Activated CD8-positive, alpha-beta memory T cell treated with anti-CD3 and anti-CD28 coated beads, Interleukin-2, amount 10 ng/mL, durations not matched to agents 7 days and 5 days (primary cell): ENCODE measurements at places on chromosomes 16 and 17. TPM values are rescaled to one million over a fixed set of nuclear protein-coding genes. Genes with fewer than 3 reads are reported as not detected.

GRCh38 chr16:10339777-10340732 is 45.8 kb upstream of the ATF7IP2 start:
- no peak for DNase-seq
- H3K27me3 ChIP-seq, result no peaks in the 10 kb centered on the region
- H3K4me3 ChIP-seq, result no peak overlapping the region
- no peaks in the 10 kb centered on the region for H3K4me1 ChIP-seq

DNA sequence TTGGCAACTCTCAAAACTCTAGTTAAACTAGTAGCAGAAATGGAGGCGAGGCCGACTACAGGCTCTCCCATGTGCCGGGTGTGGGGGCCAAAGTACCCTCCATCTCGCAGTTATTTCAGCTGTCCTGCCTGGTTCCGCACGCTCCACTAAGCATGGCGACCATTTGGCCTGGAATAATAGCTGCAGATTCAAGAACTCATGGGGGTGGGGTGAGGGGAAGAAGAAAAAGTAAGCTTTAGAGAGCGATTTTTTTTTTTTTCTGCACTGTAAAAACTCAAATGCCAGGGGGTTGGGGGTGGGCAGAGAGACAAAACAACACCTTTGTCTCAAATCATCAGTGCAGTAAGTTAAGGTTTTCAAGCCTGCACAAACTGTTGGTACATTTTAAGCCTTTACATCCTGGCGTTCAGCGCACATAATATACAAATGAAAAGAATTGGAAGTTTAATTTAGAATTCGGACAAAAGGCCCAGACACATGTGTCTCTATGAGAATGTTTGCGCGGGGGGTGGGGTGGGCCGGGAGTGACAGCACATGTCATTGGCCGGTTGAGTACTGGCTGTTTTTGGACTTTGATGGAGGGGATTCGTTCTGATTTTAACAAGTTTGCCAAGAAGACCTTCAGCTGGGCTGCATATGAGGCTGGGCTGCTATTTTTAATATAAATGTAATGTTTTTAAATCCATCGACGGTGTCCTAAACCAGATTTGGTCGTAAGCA is 694.7 kb upstream of the SALL1 start:
- no peaks in the 10 kb centered on the region for H3K27me3 ChIP-seq
- no peak overlapping the region for H3K4me3 ChIP-seq
- H3K4me1 ChIP-seq, result no peaks in the 10 kb centered on the region
- no peak for DNase-seq
- H3K27ac ChIP-seq, result no peak overlapping the region

- H3K27ac ChIP-seq, result peak overlapping the region; percentile 21
- DNase-seq, result peak; percentile 42
- H3K27me3 ChIP-seq, result peaks cover 32% of the 10 kb centered on the region
- peak overlapping the region; percentile 68 for H3K4me3 ChIP-seq
- peaks cover 11% of the 10 kb centered on the region for H3K4me1 ChIP-seq
Observed at GRCh38 chr17:6853764-6854442, 22.4 kb upstream of the TEKT1 start.

DNA sequence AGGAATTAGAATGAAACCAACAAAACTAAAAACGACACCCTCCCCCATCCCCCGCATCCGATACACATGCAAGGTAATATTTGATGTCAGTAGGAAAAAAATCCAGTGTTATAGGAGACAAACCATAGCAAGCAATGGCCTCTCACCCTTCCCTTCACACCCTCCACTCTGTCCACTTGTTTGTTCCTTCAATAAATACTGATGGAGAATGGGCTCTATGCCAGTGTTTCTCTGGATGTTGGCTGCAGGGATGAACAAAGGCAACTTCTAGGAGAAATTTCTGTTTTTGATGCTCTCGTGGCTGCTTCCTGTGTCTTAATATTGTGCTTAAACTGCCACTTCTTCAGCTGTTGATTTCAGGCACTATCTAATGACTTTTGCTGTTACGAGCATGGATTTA is 98.8 kb downstream of the WWOX start:
- peaks cover 1% of the 10 kb centered on the region for H3K36me3 ChIP-seq
- no peak for DNase-seq
- no peaks in the 10 kb centered on the region for H3K4me1 ChIP-seq
- no peaks in the 10 kb centered on the region for H3K27me3 ChIP-seq
- H3K4me3 ChIP-seq, result no peak overlapping the region
- H3K27ac ChIP-seq, result no peak overlapping the region

- H3K4me3 ChIP-seq, result no peak overlapping the region
- H3K36me3 ChIP-seq, result no peaks in the 10 kb centered on the region
- DNase-seq, result no peak
- H3K4me1 ChIP-seq, result no peaks in the 10 kb centered on the region
- H3K27ac ChIP-seq, result no peak overlapping the region
- peaks cover 5% of the 10 kb centered on the region for H3K27me3 ChIP-seq
Observed at GRCh38 chr16:10601444-10602408, 21.3 kb upstream of the EMP2 start.

DNA sequence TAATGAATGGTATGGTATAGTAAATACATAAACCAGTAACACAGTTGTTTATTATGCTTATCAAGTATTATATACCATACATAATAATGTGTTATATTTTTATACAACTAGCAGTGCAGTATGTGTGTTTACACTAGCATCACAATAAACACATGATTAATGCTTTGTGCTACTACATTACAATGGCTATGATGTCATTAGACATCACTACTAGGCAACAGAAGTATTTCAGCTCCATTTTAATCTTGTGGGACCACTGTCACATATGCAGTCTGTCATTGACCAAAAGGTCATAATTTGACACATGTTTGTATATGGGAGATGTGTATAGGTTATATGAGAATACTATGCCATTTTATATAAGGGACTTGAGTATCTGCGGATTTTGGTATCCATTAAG is 32.7 kb downstream of the TRIM37 start:
- H3K27ac ChIP-seq, result no peak overlapping the region
- no peak for DNase-seq
- no peaks in the 10 kb centered on the region for H3K4me1 ChIP-seq
- H3K36me3 ChIP-seq, result peaks cover 36% of the 10 kb centered on the region

DNA sequence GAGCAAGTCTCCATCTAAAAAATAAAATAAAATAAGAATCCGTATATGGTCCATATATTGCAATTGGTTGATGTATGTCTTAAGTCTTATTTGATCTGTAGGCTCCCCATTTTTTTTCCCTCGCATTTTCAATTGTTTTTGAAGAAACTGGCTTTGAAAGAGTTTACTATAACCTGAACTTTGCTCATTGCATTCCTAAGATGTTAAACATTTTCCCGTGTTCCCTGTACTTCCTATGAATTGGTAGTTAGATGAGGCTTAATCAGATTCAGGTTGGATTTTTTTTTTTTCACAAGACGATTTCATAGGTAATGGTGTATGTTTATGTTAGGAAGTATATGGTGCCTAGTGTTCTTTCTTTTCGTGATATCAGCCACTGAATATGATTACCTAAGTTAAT is 3.3 kb downstream of the LRRC36 start:
- no peaks in the 10 kb centered on the region for H3K36me3 ChIP-seq
- H3K27me3 ChIP-seq, result peaks cover 32% of the 10 kb centered on the region
- no peak for DNase-seq
- H3K4me3 ChIP-seq, result no peak overlapping the region
- peaks cover 12% of the 10 kb centered on the region for H3K4me1 ChIP-seq

GRCh38 chr17:71494062-71494855 is 626.6 kb upstream of the SOX9 start:
- no peaks in the 10 kb centered on the region for H3K4me1 ChIP-seq
- no peak for DNase-seq

- H3K4me3 ChIP-seq, result no peak overlapping the region
- no peak for DNase-seq
- peaks cover 5% of the 10 kb centered on the region for H3K4me1 ChIP-seq
- peaks cover 24% of the 10 kb centered on the region for H3K27me3 ChIP-seq
Observed at GRCh38 chr17:56505154-56505756, 88.2 kb upstream of the NOG start.

GRCh38 chr17:57902117-57902799 is 52.4 kb upstream of the MRPS23 start:
- H3K27ac ChIP-seq, result no peak overlapping the region
- peaks cover 30% of the 10 kb centered on the region for H3K4me1 ChIP-seq
- DNase-seq, result no peak

DNA sequence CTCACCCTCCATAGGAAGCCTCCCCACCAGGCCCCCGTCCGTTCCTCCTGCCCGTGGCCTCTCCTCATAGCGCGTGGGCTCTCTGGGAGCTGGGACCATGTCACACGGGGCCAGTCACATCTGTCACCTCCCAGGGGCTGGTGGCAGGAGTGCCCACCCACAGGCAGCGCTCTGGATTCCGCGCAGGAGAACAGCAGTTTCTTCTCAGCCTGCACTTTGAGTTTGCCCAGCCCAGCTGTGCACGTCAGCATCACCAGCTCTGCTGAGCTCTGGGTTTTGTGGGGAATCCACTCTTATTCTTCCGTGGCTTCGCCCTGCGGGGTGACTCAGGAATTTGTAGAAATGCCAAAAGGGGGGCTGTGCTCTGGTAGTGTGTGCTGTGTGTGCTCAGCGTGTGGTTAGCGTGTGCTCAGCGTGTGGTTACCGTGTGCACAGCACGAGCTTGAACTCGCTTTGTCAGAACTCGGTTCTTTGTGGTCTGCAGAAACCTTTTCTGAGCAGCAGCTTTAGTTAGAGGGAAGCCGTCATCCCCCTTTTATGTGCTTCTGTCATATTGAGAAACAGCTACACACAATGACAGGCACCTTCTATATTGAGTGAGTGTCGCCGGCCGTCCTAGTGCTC is 3.2 kb downstream of the ACSF3 start:
- H3K27ac ChIP-seq, result peak overlapping the region; percentile 99
- H3K4me3 ChIP-seq, result peak overlapping the region; percentile 93
- H3K36me3 ChIP-seq, result peaks cover 28% of the 10 kb centered on the region
- DNase-seq, result peak; percentile 90
- H3K4me1 ChIP-seq, result peaks cover 79% of the 10 kb centered on the region

DNA sequence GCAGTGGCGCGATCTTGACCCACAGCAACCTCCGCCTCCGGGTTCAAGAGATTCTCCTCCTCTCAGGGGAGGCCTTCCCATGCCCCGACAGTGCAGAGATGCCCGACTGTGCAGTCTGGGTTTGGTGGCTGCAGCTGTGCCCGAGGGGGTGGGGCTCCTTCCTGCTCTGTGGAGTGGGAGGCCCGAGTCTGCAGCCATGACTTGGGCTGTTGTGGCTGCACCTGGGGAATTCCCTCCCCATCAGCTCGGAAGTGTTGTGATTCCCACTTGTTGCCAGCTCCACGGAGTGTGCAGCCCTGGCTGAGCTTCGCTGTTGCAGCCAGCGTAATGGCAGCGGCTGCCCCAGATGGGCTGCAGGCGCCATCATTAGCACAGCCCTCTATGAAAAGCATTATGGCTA is 66.4 kb upstream of the SMIM36 start:
- peaks cover 27% of the 10 kb centered on the region for H3K27me3 ChIP-seq
- DNase-seq, result no peak
- H3K36me3 ChIP-seq, result no peaks in the 10 kb centered on the region
- no peak overlapping the region for H3K27ac ChIP-seq

DNA sequence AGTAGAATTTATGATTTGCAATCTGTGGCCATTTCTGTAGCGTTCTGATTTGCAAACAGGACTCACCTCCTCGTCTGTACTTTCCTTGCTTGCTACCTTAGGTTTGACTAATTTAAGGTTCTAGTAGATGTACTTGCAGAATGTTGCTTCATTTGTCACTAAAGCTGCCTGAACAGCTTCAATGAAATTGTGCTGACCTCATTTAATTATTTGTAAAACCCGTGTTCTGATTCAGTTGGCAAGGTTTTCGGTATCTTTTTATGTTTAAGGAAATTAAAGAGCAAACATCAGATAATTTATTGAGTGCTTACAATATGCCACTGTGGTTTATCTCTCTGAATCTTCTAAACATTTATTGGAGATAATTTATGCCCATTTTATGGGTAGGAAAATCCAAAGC is 284.9 kb upstream of the EEF2KMT start:
- no peak for DNase-seq
- H3K4me3 ChIP-seq, result no peak overlapping the region
- H3K4me1 ChIP-seq, result no peaks in the 10 kb centered on the region
- no peaks in the 10 kb centered on the region for H3K27me3 ChIP-seq

GRCh38 chr16:70675851-70676513 is 9.9 kb downstream of the MTSS2 start:
- no peak overlapping the region for H3K4me3 ChIP-seq
- H3K27ac ChIP-seq, result no peak overlapping the region
- no peaks in the 10 kb centered on the region for H3K27me3 ChIP-seq
- H3K4me1 ChIP-seq, result peaks cover 7% of the 10 kb centered on the region
- no peaks in the 10 kb centered on the region for H3K36me3 ChIP-seq

DNA sequence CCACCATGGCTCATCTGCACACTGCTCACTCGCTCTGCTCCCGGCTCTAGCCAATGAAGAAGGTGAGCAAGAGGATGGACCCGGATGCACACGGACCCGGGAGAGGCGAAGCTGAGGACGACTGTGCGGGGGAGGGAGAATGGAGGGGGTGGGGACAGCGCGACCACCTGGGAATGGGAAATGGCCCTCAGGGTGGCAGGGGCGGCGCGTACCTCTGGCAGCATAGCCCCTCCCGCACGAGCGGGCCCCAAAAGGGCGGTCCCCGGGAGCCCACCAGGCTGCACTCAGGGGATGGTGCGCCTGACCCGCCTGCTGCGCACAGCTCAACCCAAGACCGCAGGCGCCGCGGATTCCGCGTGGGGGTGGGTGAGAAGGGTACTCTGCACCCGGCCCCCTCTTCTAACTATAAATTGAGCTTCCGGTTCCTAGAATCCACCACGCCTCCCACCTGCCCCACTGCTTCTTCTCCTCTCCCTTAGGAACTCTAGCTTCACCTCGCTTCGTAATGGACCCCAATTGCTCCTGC is 6.1 kb downstream of the MT1H start:
- no peaks in the 10 kb centered on the region for H3K36me3 ChIP-seq
- H3K4me1 ChIP-seq, result peaks cover 16% of the 10 kb centered on the region
- no peak overlapping the region for H3K27ac ChIP-seq

- DNase-seq, result no peak
- H3K4me3 ChIP-seq, result no peak overlapping the region
- no peaks in the 10 kb centered on the region for H3K27me3 ChIP-seq
- H3K27ac ChIP-seq, result no peak overlapping the region
- peaks cover 7% of the 10 kb centered on the region for H3K36me3 ChIP-seq
- no peaks in the 10 kb centered on the region for H3K4me1 ChIP-seq
Observed at GRCh38 chr16:66714654-66715307, 18.2 kb upstream of the CMTM4 start.

Gene DLX4
- total RNA-seq, result not detected

Gene SAP30BP
- 106 TPM for total RNA-seq

Gene MPV17L
- total RNA-seq, result 0.26 TPM

Gene GNGT2
- 45.3 TPM for total RNA-seq

Gene SEPTIN12
- not detected for total RNA-seq

Gene DPEP3
- not detected for total RNA-seq

Gene C17orf50
- total RNA-seq, result not detected

Gene PCGF2
- total RNA-seq, result 2.5 TPM

Gene FGF11
- total RNA-seq, result 4.1 TPM

Gene ACBD4
- 20.6 TPM for total RNA-seq

Gene SLC9A5
- 6.2 TPM for total RNA-seq
